Esophagus squamous epithelium (tissue), 5 donors: ENCODE measurements at places on chromosomes 4 and X. TPM values are rescaled to one million over a fixed set of nuclear protein-coding genes. Genes with fewer than 3 reads are reported as not detected.
A peak's percentile ranks its signal among the peaks of the same experiment; 100 is the strongest.

GRCh38 chr4:46389301-46389775 lies 590 bp downstream of the GABRA2 start:
- no peaks in the 10 kb centered on the region for H3K27me3 ChIP-seq
- no peak for DNase-seq
- no peak overlapping the region for H3K27ac ChIP-seq
- peaks cover 3% of the 10 kb centered on the region for H3K4me1 ChIP-seq
- peak overlapping the region; percentile 38 for H3K4me3 ChIP-seq
- H3K36me3 ChIP-seq, result no peaks in the 10 kb centered on the region

DOK7 gene
- total RNA-seq, result not detected

- no peak overlapping the region for H3K4me3 ChIP-seq
- DNase-seq, result no peak
- no peaks in the 10 kb centered on the region for H3K27me3 ChIP-seq
- H3K36me3 ChIP-seq, result no peaks in the 10 kb centered on the region
- peaks cover 98% of the 10 kb centered on the region for H3K4me1 ChIP-seq
Observed at GRCh38 chr4:1753697-1754311, 32.5 kb downstream of the TACC3 start.

DNA sequence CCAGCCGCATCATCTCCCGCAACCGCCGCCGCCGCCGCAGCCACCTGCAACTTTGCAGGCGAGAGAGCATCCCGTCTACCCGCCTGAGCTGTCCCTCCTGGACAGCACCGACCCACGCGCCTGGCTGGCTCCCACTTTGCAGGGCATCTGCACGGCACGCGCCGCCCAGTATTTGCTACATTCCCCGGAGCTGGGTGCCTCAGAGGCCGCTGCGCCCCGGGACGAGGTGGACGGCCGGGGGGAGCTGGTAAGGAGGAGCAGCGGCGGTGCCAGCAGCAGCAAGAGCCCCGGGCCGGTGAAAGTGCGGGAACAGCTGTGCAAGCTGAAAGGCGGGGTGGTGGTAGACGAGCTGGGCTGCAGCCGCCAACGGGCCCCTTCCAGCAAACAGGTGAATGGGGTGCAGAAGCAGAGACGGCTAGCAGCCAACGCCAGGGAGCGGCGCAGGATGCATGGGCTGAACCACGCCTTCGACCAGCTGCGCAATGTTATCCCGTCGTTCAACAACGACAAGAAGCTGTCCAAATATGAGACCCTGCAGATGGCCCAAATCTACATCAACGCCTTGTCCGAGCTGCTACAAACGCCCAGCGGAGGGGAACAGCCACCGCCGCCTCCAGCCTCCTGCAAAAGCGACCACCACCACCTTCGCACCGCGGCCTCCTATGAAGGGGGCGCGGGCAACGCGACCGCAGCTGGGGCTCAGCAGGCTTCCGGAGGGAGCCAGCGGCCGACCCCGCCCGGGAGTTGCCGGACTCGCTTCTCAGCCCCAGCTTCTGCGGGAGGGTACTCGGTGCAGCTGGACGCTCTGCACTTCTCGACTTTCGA lies 654 bp downstream of the ATOH1 start:
- H3K4me3 ChIP-seq, result peak overlapping the region; percentile 38
- H3K4me1 ChIP-seq, result peaks cover 41% of the 10 kb centered on the region
- H3K27me3 ChIP-seq, result peaks cover 91% of the 10 kb centered on the region

DNA sequence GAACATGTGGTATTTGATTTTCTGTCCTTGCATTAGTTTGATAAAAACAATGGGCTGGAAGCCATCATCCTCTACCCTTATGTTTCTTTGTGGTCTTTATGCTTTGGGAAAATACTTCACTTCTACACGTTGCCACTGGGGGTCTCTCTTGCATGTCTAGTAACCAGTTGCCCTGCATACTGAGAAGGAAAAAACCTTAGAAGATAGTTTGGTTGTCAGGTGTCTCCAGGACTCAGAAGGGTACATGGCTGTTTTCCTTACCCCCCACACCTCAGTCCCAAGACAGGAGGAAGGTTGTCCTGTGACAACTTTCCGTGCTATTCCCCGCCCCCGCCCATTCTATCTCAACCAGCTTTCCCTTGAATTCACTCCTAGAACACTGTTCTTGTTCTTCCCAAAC lies 62.1 kb upstream of the LANCL3 start:
- H3K27ac ChIP-seq, result no peak overlapping the region
- no peaks in the 10 kb centered on the region for H3K27me3 ChIP-seq
- H3K4me1 ChIP-seq, result no peaks in the 10 kb centered on the region
- no peak overlapping the region for H3K4me3 ChIP-seq
